Activated CD8-positive, alpha-beta T cell treated with anti-CD3 and anti-CD28 coated beads for 36 hours (primary cell): ENCODE measurements at places on chromosomes 7 and 10.

DNA sequence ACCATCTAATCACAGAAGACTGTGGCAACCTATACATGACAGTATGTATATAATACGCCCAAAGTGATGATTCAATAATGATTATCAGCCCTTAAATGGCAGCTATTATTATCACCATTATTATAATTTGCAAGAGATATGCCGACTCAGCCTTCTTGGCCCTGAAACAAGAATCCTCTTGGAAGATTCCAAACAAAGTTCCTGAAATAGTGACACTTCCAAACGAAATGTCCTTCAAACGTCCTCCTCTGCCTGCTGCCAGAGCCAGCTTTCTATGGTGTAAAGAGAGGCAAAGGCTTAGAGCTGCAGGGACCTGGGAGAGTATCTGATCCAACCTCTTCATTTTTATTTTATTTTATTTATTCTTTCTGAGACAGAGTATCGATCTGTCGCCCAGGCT, 36.0 kb downstream of the NRAP start:
- DNase-seq: no peak

- DNase-seq: peak; percentile 36
These were observed 91.8 kb downstream of the PTPRN2 start for GRCh38 chr7:158495786-158496185.

DNA sequence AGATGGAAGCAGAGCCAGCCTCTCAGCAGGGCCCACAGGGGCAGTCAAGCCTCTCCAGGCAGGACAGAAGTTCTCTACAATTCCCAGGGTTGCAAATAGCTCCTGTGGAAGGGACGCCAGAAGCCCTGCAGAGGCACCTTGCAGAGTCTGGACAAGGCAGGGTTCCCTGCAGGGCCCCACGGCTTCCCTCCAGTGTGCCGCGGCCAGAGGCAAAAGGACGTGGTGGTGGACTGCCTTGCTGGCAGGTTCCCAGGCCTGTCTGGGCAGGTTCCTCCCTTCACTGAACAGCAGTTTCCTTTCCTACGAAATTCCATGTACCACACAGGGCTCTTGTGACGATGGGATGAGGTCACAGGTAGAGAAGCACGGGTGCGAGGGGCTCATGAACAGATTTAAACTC, 25.1 kb downstream of the UPP1 start:
- no peak for DNase-seq

DNA sequence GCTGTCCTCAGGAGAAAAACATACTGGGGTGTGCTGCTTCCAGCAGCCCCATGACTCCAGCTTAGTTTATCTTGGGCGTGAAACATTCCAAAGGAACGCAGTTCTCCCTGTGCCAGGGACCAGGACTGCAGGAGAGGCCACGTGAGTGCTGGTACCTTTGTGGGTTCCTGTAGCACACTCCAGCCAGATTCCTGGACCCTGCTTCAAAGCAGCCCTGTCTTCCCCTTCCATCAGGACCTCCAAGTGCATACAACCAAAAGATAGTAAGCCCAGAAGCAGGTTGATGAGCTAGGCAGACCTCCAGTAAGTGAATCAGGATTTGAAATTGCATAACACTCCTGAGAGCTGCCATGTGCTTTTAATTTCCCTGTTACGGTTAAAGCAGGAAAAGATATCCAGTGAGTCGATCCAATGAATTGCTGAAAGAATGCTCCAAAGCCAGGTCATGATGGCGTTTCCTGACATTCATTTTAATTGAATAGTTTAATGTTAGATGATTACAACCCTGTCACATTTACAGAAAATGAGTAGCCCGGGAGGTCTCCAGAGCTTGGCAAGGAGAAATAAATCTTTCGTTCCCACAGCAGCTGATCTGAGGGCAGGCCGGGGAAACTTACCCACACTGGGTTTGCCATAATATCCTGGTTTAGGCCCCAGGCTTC, 38.9 kb upstream of the CPXM2 start:
- DNase-seq: no peak

DNA sequence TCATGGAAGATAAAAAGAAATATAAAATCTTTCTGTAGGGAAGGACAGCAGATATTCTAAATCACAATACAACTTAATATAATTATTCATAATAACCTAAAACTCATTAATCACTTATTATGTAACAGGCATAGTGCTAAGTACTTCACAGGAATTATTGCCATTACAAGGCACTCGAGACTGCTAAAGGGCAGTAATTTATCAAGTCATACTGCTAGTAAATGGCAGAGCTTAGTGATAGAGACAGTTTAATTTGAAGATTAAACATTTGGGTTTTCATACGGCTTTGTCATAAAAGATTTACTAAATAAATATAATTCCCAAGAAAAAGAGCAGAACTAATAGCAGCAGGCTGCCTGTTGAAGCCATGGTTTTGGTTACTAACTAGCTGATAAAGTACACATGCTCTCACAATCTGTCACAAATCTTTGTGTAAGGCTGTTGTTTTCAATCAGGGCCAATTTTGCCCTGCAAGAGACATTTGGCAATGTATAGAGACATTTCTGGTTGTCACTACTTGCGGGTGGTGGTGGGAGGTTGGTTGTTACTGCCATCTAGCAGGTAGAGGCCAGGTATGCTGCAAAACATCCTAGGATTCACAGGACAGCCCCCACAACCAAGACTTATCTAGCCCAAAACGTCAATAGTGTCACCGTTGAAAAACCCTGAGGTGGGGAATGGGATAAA, 233.3 kb upstream of the CACNA2D1 start:
- peak; percentile 24 for DNase-seq

DNA sequence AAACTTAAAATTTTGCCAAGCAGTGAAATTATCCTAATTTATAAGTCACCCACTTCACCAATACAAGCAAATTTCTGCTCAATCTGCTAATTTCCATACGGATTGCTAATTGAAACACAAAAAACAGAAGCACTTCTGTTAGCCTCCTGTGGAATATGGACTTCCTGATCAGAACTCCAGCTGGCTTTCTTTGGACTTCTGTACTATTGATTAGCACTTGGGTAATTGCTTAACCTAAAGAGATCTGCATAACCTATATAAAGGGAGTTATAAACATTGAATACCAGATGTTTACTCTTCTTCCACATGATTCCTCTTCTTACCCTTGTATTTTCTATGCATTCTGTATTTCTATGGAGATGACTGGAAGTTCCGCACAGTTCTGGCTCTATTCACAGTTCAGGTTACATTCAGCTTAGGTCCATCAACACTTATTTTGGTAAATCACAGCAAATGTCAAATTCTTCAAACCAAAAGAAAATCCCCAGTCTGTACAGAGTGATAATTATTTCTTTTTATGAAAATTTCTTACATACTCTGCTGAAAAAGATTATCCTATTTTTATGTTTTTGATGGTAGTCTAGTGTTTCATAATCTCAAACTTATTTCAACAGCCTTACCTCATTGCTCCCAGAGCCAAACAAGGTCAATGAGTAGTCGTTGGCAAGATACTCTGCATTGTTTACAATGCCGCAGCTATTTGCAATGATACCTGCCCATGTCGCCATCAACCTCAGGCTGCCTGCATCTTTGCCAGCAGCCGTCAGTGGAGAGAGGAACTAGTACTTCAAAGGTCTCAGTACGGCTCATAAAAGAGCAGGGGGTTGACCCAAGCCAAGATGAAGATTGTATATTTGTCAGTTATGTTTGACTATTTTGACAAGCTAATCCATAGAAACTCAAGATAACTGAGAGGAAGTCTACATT, 225.6 kb downstream of the AHR start:
- no peak for DNase-seq

GRCh38 chr7:158821171-158822031, 7.9 kb downstream of the ESYT2 start:
- peak; percentile 60 for DNase-seq

DNA sequence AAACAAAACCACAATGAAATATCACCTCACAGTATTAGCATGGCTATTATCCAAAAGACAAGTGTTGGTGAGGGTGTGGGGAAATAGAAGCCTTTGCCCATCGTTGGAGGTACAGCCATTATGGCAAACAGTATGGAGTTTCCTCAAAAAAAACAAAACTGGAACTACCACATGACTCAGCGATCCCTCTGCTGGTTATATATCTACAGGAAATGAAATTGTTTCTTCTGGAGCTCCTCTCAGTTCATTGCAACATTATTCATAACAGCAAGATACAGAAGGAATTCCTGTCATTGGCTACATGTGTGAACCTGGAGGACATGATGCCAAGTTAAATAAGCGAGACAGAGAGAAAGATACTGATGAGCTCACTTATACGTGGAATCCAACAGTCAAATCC, 2.4 kb upstream of the UBE3C start:
- DNase-seq: no peak

DNA sequence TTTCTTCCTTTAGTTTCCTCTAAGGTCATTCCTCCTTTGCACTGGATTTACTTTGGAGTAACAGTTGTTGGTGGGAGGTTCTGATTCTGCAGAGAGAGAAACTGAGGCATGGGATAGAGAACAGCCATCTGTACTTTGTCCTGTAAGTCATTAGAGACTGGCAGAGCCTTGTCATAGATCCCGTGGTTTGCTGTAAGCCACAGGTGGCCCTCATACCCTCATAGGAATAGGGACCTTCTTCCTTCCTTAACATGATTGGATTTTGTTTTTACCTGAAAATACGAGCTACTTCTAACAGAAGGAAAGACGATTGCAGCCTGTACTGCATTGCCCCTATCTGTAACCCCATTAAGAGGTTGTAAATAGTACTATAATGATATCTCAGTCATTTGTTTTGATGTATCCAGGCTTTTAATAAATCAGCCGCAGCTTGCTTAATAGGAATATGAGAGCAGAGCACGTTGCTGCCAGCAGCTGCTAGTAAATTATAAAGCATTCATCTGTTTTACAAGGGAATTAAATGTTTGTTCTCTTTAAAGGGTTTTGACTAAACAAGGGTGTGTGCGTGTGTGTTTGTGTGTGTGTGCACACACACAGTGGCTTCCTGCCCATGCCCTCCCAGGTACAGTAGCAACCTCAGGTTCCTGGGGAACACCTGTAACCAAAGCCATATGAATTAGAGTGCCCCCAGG, 249.8 kb downstream of the AUTS2 start:
- DNase-seq: no peak

- DNase-seq: no peak
These were observed 204.9 kb downstream of the CCDC3 start for GRCh38 chr10:12796401-12797160.

GRCh38 chr7:70645876-70646351, 486.0 kb upstream of the GALNT17 start:
- DNase-seq: no peak

DNA sequence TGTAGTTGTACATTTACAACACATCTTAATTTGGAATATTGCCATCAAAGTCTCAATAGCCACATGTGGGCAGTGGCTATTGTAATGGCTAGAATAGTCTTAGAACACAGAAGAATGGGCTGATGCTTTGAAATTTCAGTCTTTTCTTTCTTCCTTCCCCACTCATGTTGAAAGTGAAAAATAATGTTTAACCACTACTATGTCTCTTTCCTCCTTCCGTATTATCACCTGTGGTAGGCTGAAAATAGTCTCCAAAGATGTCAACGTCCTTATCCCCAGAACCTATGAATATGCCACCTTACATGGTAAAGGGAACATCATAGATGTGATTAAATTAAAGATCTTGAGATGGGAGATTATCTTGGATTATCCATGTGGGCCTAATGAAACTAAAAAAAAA, 154.0 kb downstream of the SUGCT start:
- no peak for DNase-seq

DNA sequence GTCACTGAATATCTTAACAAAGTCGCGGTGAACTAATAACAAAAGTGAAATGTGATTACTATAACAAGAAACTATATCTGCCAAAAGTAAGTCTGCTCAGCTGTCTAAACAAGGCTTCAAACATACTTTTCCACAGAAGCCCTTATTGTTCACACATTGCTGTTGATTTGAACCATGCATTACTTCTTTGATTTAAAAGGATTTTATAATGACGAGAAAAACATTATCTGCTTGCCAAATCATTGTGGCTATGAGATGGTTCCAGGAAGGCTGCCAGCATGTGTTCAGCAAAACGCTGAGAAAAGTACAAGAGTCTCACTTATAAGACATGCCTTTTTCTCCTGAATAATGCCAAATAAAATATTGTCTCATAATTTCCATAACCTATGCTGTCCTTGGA, 24.4 kb downstream of the RNF133 start:
- DNase-seq: no peak

DNA sequence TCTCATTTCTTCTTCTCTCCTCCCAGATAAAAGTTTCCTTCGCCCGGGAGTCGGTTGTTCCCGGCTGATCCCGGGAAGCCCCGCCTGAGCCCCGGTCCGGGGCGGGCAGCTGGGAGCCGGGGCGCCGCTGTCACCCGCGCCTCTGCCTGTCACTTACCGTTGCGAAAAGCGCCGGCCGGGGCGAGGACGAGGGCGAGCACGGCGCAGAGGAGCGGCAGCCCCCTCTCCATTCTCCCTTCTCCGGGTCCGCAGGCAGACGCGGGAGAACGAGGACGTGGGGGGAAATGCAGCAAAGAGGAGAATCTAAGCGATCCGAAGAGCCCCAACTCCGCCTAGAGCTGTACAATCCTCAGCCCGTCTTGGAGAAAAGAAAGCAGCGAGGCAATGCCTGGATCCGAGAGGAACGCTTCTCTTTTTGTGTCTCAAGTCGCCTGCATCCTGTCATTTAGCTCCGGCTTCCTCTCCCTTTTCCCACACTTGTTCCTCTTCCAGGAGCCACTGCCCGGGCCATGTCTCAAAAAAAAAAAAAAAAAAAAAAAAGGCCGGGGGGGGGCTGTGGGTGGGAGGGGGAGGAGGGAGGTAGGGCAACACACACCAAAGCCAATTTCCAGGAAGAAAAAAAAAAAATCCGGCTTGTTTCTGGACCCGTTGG, at the start of gene NRP1:
NRP1 (minus strand) TSS at position 515 of the 652 bp plus-strand sequence; CDS start at position 230, 285 bp downstream.
- peak; percentile 11 for DNase-seq

DNA sequence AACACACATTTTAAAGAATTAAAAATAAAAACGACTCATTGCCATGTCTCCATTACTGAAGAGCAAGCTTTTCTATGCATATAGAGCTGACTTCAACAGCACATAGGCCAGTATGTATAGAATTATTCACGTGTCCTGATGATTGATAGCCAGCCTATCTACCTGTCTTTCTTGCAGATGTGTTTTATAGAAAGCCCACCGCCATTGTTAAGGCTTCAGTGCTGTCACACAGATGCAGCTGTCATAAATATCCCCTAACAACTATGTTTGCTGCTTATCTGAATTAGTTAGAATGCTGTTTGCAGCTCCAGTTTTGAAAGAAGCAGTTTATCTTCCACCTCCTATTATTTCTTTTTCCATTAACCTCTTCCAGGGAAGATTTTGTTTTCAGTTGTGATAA, 235.9 kb downstream of the SLC25A13 start:
- no peak for DNase-seq

GRCh38 chr10:75195035-75195763, 15.4 kb upstream of the VDAC2 start:
- DNase-seq: no peak

DNA sequence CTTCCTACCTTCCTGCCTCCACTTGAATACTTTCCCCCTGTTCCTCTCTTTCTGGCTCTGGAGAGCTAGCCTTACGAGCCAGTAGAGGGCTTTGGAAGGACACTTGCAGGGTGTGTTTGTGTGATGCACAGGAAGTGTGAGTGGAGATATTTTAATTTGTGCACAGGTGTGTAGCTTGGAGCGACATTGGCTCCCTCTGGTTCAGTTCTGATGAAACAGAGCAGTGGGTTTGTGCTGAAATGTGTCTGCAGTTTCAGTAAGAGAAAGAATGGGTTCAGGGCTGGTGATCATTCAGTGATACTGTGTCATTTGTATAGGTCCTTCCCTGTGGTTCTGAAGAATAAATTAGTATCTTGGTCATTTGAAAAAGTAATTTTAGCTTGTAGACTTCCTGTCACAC, 86.9 kb downstream of the SND1 start:
- DNase-seq: no peak

- DNase-seq: no peak
These were observed 130.9 kb downstream of the BMPER start for GRCh38 chr7:34036051-34036920.
